ENCODE measurements at places on chromosomes 7 and 10. TPM values are rescaled to one million over a fixed set of nuclear protein-coding genes. Genes with fewer than 3 reads are reported as not detected.

DNA sequence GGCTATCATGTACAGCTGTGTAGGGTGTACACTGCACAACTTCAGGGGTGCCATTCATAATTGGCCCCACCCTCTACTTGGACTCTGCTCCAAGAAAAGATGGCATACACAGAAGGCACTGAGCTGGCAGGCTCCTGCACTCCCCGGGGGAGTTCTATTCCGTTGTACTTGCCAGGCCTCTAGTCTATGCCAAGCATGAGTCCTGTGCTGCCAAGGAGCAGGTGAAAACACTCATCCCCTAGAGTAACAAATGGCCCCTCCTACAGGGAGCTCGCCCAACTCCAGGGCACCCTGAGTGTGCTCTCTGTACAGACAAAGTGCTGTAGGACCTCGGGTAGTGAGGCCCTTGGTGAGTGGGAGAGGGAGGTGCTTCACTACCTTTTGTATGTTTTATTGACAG, 127.2 kb downstream of the SLIT1 start:
- DNase-seq = no peak

Gene GPR22
- total RNA-seq = 56.9 TPM

- DNase-seq = no peak
Measured at GRCh38 chr7:158299607-158300006, 288.0 kb downstream of the PTPRN2 start.

Gene DEPP1
- total RNA-seq = 26.2 TPM

Gene IQCE
- total RNA-seq = 10.0 TPM

Data from heart right ventricle (tissue), 16 donors.